Stimulated activated CD8-positive, alpha-beta memory T cell treated with anti-CD3 and anti-CD28 coated beads, Interleukin-4, amount 100 ng/mL, for 1 hour (primary cell): ENCODE measurements at places on chromosomes 2 and 18.

- no peak for DNase-seq
Measured at GRCh38 chr2:174764280-174765255, at the start of gene CHRNA1. TSS of gene CHRNA1 (minus strand) at chr2:174764472. CDS start at chr2:174764394, 78 bp downstream.

DNA sequence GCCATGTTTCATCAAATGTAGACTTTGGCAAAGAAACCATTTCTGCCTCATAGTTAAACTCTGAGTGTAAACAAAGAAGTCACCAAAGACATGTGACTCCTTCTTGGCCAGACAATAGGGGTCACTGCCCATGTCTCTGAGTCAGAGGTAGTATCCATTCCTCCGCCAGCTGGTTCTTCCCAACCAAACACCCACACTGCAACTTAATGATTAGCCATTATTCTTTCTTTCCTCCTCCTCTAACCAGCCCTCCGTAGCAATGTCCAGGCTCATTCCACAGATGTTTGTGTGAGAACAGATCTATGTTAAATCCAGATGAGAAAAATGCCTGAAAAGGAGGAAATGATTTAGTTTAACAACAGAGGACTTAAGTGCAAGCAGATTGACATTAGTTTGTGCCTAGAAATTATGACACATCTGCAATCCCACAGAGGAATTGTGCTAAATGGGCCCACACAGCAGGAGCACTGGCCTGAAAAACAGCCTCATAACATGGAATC is 127.9 kb upstream of the SH3BP4 start:
- DNase-seq = no peak

GRCh38 chr2:425243-425642 is 137.4 kb upstream of the ALKAL2 start:
- no peak for DNase-seq

GRCh38 chr2:38484957-38485356 is 107.9 kb upstream of the ATL2 start:
- no peak for DNase-seq

DNA sequence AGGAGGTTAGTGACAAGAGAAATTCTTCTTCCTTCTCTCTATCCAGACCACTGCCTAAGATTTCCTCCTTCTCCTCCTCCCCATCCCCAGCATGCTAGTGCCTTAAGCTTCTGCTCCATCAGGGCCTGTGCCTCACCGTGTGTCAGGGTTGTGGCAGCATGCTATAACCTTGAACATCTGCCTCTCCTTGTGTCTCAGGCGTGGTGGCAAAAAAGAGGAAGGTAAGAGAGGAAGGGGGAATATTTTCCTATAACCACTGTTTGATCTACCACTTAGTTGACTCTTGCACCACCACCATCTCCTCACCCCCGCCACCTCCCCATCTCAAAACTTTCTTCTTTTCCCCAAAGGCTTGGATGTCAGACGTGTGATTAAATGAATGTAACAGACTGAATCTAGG is 38.3 kb upstream of the PEX13 start:
- DNase-seq = no peak

DNA sequence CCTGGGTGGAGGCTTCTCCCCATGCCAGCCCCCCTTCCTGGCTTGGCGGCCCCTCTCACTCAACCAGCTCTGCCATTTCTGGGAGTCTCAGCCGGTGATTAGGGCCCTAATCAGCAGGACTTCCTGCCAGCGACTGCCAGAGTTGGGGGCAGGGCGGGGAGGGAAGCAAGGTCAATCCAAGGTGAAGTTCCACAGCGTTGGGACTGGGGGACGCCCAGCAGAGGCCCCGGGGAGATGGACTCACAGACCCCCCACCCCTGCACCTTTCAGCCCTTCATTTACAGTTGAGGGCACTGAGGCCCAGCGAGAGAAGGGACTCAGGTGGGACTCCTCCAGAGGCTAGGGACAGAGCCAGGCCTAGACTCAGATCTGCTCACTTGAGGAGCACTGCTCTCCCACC is 65.3 kb downstream of the TNS1 start:
- DNase-seq = no peak

GRCh38 chr2:37985333-37985732 is 60.2 kb downstream of the RMDN2 start:
- no peak for DNase-seq

DNA sequence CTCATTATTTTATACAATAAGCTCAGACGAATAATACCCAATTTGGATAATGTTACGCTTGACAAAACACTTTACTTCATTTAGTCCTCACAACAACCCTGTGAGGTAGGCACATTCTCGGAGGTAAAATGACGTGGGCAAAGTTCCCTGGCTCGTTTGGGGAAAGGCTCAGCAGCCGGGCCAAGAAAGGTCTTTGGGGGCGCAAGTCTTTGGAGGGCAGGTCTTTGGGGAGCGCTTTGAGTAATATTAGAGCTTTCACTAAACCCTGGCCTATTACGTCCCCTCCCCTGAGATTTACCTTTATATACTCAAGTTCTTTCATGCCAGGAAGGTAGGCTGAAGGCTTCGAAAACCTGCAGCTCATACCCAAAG is 427 bp downstream of the RBKS start:
- no peak for DNase-seq

DNA sequence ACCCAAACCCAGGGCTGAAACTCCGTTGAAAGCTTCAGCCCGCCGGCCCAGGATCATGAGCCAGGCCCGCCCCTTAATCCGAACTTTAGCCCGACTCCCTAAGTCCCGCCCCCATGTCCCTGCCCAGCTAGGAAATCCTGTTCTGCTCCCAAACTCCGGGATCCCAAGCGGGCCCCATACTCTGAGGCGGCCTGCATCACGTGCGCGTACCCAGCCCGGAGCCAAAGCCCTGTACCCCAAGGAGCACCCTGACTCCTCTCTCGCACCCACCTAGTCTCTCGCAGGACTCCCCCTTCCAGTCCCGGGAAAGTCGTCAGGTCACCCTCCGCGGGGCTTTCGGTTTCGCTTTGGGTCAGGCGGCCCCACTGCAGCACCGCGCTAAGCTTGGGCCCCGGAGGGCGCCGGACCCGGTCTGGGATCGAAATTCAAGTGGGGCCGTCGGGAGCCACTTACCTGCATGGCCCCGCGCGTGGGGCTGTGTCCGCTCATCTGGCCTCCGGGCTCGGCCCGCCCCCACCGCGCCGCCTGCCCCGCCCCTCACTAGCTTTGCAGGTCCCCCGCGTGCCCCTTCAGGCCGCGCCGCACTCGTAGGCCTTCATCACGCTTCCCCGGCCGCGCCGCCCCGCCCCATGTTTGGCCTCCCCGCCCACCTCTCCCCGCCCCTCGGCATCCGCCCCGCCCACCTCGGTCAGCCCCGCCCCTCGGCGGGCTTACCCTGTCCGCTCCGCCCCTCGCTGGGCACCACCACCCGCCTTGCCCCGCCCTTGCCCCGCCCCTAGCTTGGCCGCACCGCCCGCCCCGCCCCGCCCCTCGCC is at the start of gene DNPEP:
Gene DNPEP (minus strand): TSS at position 607 of the 815 bp plus-strand sequence. CDS start 118 bp downstream, at position 489.
- DNase-seq = peak; percentile 96

DNA sequence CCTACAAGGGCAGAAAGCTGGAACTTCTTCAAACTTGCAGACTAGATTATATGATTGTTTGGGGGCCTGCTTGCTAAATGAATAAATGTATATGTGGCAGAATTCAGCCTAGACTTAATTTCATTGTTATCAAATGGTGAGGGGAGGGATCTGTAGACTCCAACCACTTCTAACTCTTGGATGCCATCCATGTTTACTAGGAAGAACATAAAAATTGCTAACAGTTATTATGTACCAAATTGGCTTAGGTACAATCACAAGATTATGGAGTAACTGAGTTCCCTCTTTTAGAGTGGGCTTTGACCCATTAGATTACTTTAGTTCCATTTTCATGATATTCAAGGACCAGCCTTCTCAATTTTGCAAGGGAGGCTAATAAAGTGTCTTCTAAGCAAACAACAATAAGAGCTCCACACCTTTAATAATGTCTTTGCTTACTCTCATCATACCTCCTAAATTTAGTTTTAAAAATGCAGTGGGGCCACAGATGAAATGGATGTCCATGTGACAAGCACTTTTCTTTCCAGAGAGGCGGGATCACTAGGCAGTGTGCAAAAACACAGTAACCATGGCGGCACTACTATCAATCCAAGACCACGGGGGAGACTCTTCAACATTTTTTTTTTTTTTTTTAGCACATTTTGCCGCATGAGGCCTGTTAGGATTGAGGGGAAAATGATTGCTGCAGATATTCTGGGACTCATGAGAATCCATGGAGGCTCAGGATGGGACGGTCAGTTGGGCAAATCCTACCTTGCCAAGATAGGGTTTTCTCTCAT is 217.6 kb upstream of the SPRED2 start:
- DNase-seq = no peak

GRCh38 chr2:215745331-215745730 is 268.0 kb downstream of the MREG start:
- no peak for DNase-seq

DNA sequence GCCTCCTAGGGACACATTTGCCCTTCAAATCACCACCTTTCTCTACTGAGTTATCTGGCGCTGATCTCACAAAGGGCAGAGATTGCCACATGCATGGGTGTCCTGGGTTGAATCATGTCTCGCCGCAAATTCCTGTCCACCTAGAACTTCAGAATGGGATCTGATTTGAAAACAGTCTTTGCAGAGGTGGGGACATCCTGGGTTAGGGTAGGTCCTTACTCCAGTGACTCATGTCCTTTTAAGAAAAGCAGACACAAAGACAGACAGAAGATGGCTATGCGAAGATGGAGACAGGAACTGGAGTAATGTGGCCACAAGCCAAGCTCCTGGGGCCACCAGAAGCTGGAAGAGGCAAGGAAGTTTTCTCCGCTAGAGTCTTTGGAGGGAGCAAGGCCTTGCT is 197.4 kb upstream of the SMIM21 start:
- DNase-seq = no peak

- no peak for DNase-seq
Measured at GRCh38 chr2:197216361-197216979, 94.1 kb downstream of the ANKRD44 start.

DNA sequence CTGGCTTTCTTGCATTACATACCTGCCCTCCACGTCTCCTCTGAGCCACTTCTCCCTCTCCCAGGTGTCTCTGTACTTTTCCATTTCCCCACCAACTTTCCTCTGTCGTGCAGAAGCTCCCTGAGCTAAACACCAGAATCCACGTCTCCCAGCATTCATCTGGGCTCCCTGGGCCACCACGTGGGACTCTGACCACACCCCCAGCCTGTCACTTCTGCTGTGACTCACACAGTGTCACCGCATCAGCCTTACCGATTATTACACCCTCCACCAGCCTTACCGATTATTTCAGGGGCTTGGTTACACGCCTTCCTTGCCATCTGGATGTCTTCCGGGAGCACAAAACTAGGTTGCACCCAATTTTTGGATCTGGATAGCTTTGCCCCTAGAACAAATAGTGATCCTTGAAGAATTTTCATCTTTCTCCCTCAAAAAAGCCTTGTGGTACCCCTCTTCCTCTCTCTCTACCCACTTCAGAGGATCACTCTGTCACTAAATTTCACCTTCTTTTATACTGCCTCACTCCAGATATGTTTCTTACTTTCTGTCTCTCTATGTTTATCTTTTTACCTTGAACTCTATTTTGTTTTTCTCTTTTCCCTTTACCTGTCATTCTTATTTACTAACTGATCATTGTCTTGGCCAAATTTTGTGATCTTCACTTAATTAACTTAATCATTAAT is 136.9 kb upstream of the CAB39 start:
- peak; percentile 23 for DNase-seq

GRCh38 chr18:28167835-28168349 is 9.0 kb downstream of the CDH2 start:
- no peak for DNase-seq

GRCh38 chr2:168157926-168158325 is 89.5 kb downstream of the STK39 start:
- DNase-seq = no peak

DNA sequence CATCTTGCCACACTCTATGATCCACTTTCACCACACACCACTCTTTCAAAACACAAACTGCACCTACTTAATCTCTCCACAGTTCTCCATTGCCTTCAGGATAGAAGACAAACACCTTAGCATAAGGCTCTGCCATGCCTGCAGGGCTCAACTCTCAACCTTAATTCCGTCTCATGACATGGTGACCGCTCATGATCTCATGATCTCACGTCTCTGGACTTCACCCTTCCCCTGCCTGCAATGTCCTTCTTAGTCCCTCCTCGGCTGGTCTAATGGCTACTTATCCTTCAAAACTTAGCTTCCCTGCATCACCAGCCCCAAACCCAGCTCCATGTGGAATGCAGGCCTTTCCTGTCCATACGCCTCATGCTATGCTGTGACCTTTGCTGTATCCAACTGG is 85.3 kb downstream of the ACVR1 start:
- DNase-seq = no peak

GRCh38 chr2:3022841-3023372 is 354.7 kb downstream of the EIPR1 start:
- DNase-seq = no peak

GRCh38 chr2:176812246-176812775 is 400.3 kb upstream of the HNRNPA3 start:
- DNase-seq = no peak

GRCh38 chr2:215772003-215772402 is 241.3 kb downstream of the MREG start:
- DNase-seq = no peak

- no peak for DNase-seq
Measured at GRCh38 chr2:174812037-174812436, 47.8 kb upstream of the CHRNA1 start.

GRCh38 chr2:30512243-30512886 is 65.3 kb downstream of the LCLAT1 start:
- DNase-seq = no peak

DNA sequence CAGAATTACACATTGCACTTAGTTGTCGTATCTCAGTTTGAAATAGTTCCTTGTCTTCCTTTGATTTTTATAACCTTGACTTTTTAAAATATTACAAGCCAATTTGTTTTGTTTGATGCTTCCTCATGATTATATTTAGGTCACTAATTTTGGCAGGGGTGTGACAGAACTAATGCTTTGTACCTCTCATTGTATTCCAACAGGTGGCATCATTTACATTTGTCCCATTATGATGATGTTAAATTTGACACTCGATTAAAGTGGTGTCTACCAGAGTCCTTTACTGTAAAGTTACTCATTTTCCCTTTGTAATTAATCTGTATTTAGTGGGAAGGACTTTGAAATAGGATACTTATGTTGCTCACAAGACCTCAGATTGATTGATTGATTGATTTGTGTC is 21.5 kb upstream of the MFSD2B start:
- DNase-seq = no peak

- no peak for DNase-seq
Measured at GRCh38 chr2:44494006-44494405, 132.3 kb downstream of the CAMKMT start.
